Bronchial epithelial cell (primary cell): ENCODE measurements at places on chromosomes 11 and 22.
A peak's percentile ranks its signal among the peaks of the same experiment; 100 is the strongest.

GRCh38 chr11:12552692-12553091 is 121.5 kb upstream of the TEAD1 start:
- DNase-seq, result no peak

DNA sequence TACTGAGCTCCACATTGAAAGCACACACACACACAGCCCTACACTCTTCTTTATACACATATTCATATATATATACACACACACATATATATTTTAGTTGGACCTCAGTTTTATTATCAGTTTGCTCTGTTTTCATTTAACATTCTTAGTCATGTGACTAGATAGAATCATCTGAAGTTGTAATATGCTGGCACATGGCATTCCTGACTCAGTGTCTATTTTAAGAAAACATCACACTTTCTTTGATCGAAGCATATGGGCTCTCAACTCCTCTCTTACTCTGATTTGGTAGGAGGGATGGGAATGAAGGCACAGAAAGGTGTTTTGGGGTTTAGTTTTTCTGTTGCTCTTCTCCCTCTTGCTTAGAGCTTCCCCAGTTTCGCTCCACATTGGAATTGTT is 24.8 kb downstream of the AMOTL1 start:
- no peak for DNase-seq

DNA sequence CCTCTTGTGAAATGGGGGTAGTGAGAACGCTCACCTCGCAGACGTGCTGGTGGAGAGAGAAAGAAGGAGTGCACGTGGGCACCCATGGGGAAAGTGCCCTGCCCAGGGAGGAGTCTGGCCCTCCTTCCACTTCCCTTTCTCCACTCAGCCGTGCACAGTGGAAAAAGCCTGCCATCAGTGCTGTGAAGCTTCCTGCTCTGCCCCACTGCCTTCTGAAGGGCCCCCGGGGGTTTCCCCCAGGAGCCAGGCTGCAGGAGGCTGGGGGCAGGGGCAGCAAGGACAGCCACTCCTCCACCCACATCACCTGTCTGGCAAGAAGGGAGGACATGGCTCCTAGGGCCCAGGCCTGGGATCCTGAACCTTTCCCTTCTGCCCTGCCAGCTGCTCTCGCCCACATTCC is 7.6 kb downstream of the TP53I11 start:
- DNase-seq, result no peak

GRCh38 chr11:27381238-27381666 is 18.2 kb upstream of the CCDC34 start:
- DNase-seq, result no peak

GRCh38 chr11:128868841-128869671 is 2.0 kb upstream of the KCNJ1 start:
- no peak for DNase-seq

DNA sequence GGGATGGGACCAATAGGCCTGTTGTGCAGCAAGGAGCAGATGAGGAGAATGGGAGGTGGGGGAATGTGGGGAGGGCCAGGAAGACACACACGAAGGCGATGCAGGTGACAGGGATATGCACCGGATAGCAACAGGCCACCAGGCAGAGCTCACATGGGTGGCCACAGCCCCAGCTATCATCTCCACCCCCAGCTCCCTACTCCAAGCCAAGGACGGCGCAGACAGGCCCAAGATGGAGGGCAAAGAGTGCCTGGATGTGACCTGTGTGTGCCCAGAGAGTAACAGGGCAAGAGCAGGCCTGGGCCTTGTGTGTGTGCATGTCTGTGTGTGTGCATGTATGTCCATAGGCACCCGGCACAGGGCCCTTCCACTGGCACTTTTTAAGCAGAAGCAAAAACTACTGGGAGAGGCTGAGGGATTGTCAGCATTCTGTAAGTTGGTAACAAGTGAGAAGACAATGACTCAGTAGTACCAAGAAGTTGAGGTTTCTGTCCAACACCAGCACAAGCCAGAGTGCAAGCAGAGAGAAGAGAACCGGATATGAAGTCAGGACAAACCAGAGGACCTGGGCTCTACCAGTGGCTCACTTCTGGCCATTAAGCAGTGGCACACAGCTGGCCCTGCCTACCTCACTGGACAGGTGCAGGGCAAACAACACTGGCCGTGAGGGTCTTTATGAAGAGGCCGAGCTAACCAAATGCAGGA is 36.4 kb downstream of the NRXN2 start:
- DNase-seq, result no peak

- DNase-seq, result peak; percentile 74
Observed at GRCh38 chr11:64762674-64763525, 3.1 kb upstream of the PYGM start.

DNA sequence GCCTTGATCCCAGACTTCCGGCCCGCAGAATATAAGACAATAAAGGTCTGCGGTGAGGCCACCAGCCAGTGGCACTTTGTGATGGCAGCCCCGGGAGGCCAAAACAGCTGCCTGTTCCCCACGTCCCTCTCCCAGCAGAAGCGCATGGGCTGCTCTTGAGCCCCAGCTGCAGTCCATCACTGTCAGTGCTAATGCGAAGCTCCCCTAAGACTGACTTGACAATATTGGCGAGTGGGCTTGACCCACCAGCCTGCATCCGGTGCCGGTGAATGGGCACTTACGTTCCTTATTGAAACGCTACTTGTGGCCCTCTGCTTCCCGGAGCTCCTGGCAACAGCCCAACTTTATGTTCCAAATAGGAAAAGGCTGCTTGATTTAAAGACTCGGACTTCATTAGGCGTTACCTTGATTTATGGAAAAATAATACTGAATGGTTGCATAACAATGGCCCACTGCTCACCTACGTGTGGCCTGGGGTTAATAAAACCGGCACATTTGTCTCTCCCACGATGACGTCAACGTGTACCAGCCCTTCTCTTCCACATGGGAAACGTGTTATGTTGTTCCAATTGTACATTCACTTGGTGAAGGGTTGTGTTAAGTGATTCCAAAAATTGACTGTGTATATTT is 93.4 kb upstream of the SEPTIN5 start:
- no peak for DNase-seq

- DNase-seq, result no peak
Observed at GRCh38 chr11:13701506-13701905, 33.0 kb downstream of the FAR1 start.

GRCh38 chr11:132472411-132473172 is 1059.7 kb downstream of the OPCML start:
- DNase-seq, result no peak

GRCh38 chr11:8016440-8016839 is 29.3 kb downstream of the EIF3F start:
- DNase-seq, result no peak

GRCh38 chr11:110798201-110798900 is 86.1 kb upstream of the ARHGAP20 start:
- no peak for DNase-seq

DNA sequence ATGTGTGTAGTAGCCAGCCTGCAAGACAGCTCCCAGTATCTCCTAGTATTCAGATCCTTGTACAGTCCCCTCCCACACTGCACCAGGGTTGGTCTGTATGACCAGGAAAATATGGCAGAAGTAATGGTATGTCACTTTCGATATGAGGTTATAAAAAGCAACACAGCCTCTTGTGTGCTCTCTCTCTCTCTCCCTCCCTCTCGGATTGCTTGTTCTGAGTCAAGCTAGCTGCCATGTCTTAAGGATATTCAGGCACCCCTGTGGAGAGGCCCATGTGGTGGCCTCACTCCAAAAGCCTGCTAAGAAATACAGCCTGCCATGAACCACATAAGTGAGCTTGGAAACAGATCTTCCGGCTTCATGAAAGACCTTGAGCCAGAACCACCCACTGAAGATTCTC is 25.4 kb downstream of the FXYD6 start:
- DNase-seq, result no peak

DNA sequence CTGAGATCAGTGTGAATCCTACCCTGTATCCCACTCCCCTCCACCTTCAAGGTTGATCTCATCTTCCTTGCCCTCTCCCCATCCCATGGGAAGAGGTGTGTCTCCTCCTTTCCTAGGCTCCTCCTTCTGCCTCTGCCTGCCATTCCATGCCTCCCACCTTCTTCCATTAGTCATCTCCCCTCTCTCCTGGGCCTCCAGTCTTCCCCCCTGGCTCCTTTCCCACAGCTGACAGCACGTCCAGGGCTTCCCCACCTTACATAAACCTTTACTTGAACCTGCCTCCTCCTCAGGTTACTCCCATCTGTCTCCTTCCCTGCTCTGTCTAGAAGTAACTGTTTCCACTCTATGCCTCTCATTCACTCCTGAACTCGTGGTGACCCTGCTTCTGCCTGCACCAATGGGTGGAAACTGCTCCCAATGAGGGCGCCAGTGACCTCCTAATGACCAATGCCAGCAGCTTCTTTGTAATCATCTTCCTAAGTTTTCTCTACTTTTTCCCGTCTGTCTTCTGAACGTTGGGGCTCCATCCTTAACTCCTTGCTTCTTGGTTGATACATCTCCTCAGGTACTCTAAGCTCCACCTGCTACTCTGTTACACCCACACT is 266.9 kb upstream of the NARS2 start:
- peak; percentile 72 for DNase-seq

DNA sequence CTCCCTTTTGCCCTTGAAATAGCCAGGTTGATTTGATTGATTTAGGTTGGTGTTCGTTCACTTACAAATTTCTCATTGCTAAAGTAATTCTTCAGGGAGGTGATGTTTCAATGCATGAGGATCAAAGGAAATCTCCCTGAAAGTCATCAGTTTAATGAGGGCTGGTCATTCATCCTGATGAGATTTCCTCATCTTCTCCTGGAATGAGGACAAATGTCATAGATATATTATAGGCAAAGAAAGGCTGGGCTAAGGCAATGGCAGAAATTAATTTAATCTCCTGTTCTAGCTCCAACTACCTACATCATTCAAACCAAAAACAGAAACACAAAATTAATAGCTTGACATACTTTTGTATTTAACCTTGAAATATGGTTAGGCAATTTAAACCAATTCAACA is 1052.1 kb downstream of the LRRC4C start:
- no peak for DNase-seq

DNA sequence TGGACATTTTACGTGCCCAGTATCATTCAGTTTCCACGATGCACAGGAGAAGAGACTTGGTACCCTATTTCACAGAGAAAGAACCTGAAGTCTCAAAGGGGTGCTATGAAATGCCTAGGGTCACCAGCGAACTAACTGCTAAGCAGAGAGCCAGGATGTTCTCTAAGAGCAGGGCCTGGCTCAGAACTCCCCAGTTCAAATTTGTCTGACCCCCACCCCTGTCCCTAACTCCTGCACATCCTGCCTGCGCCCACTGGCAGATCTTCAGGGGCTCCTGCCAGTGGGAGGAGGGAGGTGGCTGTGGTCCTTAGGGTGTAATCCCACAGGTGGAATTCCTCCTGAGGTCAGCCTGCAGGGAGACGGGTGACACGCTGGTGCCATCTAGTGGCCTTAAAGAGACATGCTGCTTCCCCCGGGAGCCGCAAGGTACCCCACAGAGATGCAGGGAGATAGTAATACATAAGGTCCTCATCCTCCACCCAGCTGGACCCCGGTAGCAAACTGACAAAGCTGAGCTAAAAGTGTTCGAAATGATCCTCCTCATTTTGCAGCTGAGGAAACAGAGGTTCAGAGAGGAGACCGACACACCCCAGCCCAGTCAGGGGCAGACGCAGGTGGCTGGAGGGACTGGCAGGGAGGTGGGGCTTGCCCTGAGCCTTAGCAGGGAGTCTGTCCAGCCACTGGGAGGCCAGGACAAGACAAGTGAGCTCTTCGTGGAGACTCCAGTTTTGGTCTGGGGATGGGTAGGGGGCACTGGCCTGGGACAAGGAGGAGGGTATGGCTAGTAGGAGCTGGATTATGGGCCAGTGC is 34.1 kb downstream of the MB start:
- DNase-seq, result peak; percentile 53

DNA sequence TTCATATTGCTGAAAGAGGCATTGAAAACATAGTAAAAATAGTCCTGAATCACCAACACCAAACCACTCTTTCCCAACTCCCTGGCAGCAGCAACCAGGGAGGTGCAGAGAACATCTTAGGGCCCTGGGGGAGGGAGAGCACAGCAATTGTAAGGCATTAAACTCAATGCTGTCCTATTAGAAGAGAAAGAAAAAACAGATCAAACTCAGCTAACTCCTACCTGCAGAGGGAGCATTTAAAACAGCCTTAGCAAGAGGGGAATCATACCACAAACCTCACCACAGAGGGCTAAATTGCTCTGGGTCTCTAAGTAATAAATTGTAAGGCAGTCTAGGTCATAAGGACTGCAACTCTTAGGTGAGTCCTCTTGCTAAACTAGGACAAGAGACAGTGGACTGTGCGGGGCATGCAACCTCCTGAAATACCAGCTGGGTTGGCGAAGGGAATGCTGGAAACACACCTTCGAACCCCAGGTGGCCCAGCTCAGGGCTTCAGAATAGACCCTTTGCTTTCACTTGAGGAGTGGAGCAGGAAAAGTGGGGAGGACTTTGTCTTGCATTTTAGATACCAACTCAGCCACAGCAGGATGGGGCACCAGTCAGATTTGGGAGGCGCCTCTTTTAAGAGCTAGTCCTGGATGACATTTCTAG is 697.1 kb upstream of the FAT3 start:
- DNase-seq, result no peak

DNA sequence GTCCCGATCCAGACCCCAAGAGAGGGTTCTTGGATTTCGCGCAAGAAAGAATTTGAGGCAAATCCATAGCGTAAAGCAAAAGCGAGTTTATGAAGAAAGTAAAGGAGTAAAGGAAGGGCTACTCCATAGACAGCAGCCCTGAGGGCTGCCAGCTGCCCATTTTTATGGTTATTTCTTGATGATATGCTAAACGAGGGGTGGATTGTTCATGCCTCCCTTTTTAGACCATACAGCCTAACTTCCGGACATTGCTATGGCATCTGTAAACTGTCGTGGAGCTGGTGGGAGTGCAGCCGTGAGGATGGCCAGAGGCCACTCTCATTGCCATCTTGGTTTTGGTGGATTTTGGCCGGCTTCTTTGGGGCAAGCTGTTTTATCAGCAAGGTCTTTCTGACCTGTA is 19.4 kb upstream of the SHANK3 start:
- no peak for DNase-seq

GRCh38 chr11:125241104-125241503 is 76.6 kb downstream of the PKNOX2 start:
- DNase-seq, result no peak

DNA sequence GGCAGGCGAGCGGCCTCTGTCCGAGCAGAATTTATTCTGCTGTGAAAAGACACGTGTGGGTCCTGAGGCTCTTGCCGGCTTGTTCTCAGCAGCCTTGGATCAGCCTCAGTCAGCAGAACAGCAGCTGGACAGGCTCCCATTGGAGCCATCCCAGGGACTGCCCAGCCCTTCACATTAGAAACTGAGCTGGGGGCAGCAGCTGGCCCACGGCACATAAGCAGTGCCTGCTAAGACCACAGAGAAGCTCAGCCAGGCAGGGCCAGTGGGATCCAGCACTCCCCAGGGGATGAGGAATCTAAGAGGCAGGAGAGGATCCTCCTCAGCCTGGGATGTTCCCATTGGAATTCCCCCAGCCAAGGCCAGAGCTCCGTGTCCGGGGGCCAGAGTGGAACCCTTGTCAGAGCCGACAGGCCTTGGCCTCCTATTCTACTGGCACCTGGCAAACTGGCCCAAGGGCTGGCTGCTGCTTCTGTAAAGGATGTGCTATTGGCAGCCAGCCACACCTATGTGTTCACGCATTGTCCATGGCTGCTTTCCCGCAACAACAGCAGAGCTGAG is 18.2 kb downstream of the RTN4R start:
- DNase-seq, result no peak
